Activated CD4-positive, alpha-beta T cell treated with anti-CD3 and anti-CD28 coated beads for 36 hours (primary cell): ENCODE measurements at places on chromosomes 3 and 15. TPM values are rescaled to one million over a fixed set of nuclear protein-coding genes. Genes with fewer than 3 reads are reported as not detected.

SOX14 gene
- total RNA-seq, result not detected

- no peaks in the 10 kb centered on the region for H3K27me3 ChIP-seq
- DNase-seq, result no peak
- no peak overlapping the region for H3K27ac ChIP-seq
- H3K4me1 ChIP-seq, result peaks cover 16% of the 10 kb centered on the region
These were observed 18.8 kb upstream of the GASK1A start for GRCh38 chr3:42960282-42960681.

DNA sequence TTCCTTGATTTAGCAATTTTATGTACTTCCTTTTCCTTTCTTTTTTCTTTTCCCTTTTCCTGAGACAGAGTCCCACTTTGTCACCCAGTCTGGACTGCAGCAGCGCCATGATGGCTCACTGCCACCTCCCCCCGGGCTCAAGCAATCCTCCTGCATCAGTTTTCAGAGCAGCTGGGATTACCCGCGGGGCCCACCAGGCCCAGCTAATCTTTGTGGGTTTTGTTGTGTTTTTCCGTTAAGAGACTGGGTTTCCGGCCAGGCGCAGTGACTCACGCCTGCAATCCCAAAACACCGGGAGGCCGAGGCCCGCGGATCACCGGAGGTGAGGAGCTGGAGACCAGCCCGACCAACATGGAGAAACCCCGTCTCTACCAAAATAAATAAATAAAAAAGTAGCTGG, 17.7 kb downstream of the GOLGA8S start:
- no peaks in the 10 kb centered on the region for H3K36me3 ChIP-seq
- no peak overlapping the region for H3K27ac ChIP-seq
- H3K4me1 ChIP-seq, result no peaks in the 10 kb centered on the region
- H3K4me3 ChIP-seq, result no peak overlapping the region
- no peak for DNase-seq

GRCh38 chr15:55060836-55061235, 135.9 kb downstream of the RSL24D1 start:
- no peak overlapping the region for H3K27ac ChIP-seq
- H3K4me3 ChIP-seq, result no peak overlapping the region
- peaks cover 11% of the 10 kb centered on the region for H3K27me3 ChIP-seq
- no peaks in the 10 kb centered on the region for H3K36me3 ChIP-seq

DNA sequence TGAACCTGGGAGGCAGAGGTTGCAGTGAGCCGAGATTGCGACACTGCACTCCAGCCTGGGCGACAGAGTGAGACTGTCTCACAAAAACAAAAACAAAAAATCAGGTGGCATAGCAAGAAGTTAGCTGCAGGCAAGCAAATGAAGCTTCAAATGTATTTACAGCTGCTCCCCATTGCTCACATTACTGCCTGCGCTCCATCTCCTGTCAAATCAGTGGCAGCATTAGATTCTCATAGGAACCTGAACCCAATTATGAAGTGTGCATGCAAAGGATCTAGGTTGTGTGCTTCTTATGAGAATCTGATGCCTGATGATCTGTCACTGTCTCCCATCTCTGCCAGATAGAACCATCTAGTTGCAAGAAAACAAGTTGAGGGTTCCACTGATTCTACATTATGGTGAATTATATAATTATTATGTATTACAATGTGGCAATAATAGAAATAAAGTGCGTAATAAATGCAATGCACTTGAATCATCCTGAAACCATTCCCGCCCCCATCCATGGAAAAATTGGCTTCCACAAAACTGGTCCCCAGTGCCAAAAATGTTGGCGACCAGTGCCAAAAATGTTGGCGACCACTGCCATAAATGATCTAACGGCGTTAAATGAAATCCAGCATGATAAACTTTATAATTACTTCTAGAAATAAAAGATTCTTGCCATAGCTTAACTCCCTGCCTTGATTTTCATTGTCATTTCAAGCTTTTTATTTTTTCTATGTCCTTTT, 616.7 kb upstream of the NAALADL2 start:
- H3K27me3 ChIP-seq, result no peaks in the 10 kb centered on the region
- H3K36me3 ChIP-seq, result no peaks in the 10 kb centered on the region
- no peak for DNase-seq
- H3K4me3 ChIP-seq, result no peak overlapping the region
- H3K27ac ChIP-seq, result no peak overlapping the region

- no peak overlapping the region for H3K4me3 ChIP-seq
- H3K27ac ChIP-seq, result no peak overlapping the region
These were observed 61.6 kb downstream of the WWTR1 start for GRCh38 chr3:149596134-149596770.

DNA sequence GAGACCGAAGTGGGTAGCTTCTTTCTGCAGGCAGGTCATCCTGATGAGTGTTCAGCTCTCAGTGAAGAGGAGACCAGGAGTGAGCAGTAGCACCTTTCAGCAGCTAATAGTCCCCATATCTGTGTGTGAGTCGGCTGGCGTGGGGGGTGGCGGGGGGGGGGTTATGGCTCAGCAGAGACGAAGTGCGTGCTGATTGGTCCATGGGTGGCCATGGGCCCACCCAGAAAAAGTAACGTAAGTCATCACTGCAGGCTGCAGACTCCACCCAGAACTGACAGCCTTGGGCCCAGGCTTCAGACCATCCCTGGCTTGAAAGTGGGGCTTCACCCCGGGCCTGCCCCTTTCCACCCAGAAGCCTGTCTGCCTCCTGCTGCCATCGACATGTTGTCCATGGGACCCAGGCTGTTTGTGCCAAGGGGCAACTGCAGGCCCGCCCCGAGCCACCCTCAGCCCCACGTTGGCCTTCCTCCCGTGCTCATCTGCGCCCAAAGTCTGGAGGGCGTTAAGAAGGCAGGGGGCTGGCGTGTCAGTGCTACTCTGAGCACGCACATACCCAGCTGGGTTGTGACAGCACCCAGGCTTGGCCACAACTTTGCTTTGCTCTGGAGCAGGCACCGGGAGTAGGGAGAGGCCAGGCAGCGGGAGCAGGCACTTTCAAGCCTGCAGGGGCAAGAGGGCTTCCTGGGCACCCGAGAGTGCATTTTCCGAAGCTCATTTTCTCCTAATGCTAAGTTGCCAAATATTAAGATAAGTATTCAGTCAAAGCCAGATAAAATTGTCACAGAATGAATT, 511.7 kb upstream of the CDIN1 start:
- no peaks in the 10 kb centered on the region for H3K36me3 ChIP-seq
- H3K4me1 ChIP-seq, result no peaks in the 10 kb centered on the region
- H3K4me3 ChIP-seq, result no peak overlapping the region
- H3K27me3 ChIP-seq, result no peaks in the 10 kb centered on the region

- peaks cover 30% of the 10 kb centered on the region for H3K36me3 ChIP-seq
- H3K4me1 ChIP-seq, result peaks cover 61% of the 10 kb centered on the region
- DNase-seq, result peak; percentile 92
- H3K27ac ChIP-seq, result peak overlapping the region; percentile 97
- no peak overlapping the region for H3K4me3 ChIP-seq
These were observed 52.4 kb downstream of the IL1RAP start for GRCh38 chr3:190566043-190566933.

AP3S2 gene
- total RNA-seq, result 12.4 TPM

DNA sequence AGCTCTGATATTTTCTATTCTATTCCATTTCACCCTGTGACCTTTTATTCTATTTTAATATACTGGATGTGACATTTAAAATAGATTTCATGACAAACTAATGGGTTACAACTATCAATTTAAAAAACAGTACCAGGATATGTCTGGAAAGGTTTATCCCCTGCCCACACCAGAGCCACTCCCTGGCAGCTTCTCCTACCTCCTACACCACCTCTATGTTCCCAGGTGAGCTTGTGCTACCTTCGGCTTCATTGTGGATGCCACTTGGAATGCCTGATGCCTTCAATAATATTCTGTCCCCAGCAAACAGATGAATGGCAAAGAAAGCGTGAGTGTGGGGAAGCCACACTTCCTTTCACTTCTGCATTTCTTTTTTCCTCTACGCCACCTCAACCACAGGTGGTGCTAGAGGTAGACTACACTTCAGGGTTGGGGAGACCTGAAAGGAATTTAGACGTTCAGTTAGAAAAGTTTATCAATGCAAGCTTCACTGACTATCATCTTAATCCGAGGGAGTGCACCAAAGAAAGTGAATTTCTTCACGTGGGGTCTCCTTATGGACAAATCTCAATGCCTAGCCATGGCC, 213.0 kb downstream of the SSR3 start:
- H3K27me3 ChIP-seq, result peaks cover 5% of the 10 kb centered on the region
- no peaks in the 10 kb centered on the region for H3K36me3 ChIP-seq
- H3K4me3 ChIP-seq, result no peak overlapping the region
- H3K27ac ChIP-seq, result no peak overlapping the region
- H3K4me1 ChIP-seq, result no peaks in the 10 kb centered on the region
- DNase-seq, result no peak

GRCh38 chr15:68197661-68198437, 7.3 kb downstream of the CALML4 start:
- no peaks in the 10 kb centered on the region for H3K27me3 ChIP-seq
- DNase-seq, result no peak
- H3K4me1 ChIP-seq, result no peaks in the 10 kb centered on the region

DNA sequence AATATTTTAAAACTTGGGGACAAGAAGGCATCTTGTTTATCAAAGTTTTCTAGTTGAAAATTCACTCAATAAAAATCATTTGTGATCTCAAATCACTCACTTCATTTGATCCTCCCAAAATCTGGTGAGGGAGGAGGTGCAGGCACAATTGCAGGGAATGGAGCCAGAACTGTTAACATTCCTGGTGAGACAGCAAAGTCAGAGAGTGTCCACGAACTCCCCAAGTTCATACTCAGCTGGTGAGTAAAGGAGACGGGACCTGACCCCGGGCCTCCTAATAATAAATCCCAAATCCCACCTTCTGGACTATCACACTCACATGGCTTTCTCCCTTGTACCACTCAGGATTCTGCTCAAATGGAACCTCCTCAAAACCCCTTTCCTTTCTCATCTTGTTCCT, 252.3 kb upstream of the LRTM1 start:
- DNase-seq, result no peak
- H3K4me1 ChIP-seq, result no peaks in the 10 kb centered on the region
- no peaks in the 10 kb centered on the region for H3K36me3 ChIP-seq
- H3K4me3 ChIP-seq, result no peak overlapping the region

HLTF gene
- total RNA-seq, result 20.5 TPM

PLIN1 gene
- 0.39 TPM for total RNA-seq

FETUB gene
- not detected for total RNA-seq
